ENCODE measurements at places on chromosomes 3 and 15.

- DNase-seq, result no peak
Measured at GRCh38 chr3:20140881-20141280, 45.1 kb downstream of the SGO1 start.

DNA sequence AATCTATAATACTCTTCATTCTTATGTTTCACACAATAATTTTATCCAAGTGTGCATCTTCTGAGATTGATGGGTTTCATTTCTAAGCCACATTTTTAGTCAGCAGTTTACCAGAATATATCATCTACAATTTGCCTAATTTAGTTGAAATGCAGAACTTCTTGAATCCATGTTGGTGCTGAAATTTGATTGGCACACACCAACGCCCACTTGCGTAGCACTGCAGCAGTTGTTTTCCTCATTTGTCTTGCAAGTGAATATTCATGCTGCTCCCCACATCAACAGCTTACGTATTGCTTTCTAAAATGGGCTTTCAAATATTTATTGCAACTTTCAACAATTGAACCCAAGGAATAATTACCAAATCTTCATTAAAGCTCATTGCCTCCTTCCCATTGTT, 87.8 kb upstream of the CTDSPL start:
- DNase-seq, result no peak

- DNase-seq, result no peak
Measured at GRCh38 chr3:111605493-111605892, 10.3 kb upstream of the ZBED2 start.

DNA sequence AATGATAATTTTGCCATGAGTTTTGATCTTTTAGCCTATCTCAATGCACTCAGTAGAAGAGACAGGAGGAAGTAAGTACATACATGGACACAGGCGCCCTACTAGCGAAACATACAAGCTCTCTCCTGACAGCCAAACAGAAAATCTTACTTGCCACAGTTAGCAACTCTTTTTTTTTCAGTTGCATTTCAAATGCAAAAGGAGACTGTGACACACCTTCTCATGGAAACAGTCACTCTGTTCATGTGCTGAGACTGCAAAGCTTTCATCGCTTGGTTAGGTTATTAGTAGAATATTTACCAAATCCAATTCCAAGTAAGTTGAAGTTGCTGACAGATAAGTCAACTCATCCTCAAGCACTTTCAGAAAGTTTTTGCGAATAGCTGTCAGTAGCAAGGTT, 223.3 kb downstream of the FOXP1 start:
- no peak for DNase-seq
